ENCODE measurements at places on chromosomes 11 and 22.
A peak's percentile ranks its signal among the peaks of the same experiment; 100 is the strongest.

DNA sequence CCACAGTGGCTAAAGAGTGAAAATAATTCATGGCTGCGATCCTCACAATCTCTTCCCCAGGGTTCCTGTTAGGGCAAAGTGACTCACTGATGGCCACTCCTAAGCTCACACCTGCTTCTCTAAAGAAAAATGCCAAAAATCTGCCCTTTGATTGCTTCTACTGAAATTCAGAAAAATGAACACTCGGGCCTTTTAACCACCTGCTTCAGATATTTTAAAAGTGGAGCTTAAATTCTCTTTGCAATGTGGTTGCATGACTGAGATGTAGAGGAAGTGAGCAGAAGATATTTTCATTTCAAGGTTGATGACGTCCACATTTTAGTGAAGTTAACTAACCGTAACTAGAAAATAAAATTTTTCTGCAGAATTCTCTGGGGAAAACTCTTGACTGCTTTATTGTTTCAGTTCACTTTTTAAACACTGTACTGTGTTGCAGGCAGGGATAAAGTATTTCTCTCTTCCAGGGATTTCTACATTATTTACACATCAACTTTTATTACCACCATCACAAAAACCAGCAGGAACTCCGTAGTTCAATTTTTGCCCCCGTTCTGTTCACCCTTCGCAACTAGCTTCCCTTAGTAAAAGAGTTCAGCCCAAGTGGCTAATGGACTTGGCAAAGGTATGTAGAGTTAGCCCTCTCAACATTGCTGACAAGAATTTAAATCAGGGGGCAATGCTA lies 8.5 kb downstream of the RAB30 start:
- DNase-seq: no peak

- no peak for DNase-seq
Observed at GRCh38 chr11:29282088-29282487, 734.7 kb downstream of the KCNA4 start.

DNA sequence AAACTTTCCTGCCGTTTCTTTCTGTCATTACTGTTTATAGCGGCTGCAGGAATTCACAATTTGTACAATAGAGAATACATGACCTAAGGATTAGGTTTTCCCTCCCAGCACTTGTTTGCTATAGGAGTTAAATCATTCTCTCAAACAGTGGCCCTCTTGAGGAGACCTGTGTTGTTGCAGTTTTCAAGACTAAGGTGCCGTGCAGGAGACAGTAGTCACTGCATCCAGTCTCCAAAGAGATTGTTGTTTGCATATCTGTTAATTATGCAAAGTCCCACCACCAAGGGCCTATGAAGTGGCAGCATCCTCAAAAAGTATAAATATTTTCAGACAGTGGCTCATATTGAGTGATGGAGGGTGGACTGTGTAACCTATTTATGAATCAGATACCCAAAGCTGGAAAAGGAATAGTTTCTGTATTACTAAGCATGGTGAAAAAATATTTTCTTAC lies 2.3 kb downstream of the PRSS23 start:
- peak; percentile 6 for DNase-seq

- DNase-seq: no peak
Observed at GRCh38 chr11:129853518-129854231, 38.0 kb downstream of the TMEM45B start.

GRCh38 chr11:119094816-119095065 lies 6.9 kb downstream of the DPAGT1 start:
- DNase-seq: no peak

- DNase-seq: no peak
Observed at GRCh38 chr11:126888115-126888712, 112.4 kb downstream of the KIRREL3 start.

GRCh38 chr22:37387793-37388192 lies 39.5 kb downstream of the ELFN2 start:
- DNase-seq: no peak

GRCh38 chr11:120249279-120250262 lies 9.6 kb downstream of the POU2F3 start:
- no peak for DNase-seq
